NCI-H1417 treated with DMSO at 0.1 percent for 48 hours (cell line): ENCODE measurements at places on chromosomes 16 and 17.

GRCh38 chr17:56737421-56738161 lies 96.1 kb downstream of the C17orf67 start:
- DNase-seq: no peak

DNA sequence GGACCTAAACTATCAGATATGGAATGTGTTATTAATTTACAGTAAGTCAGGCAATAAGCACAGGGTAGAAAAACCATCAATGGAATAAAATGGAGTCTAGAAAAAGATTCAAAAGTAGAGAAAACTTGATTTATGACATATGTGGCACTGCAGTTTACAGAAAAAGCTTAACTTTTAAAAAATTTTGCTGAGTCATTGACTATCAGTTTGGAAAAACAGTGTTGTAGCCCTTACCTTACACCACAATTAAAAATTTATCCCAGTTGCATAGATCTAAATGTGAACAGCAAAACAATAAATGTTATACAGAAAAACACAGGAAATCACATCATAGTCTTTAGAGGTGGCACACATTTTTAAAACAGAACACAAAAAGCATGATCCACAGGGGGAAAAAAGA lies 108.5 kb downstream of the USP22 start:
- no peak for DNase-seq

GRCh38 chr17:81901167-81902022 lies 643 bp upstream of the NPB start:
- DNase-seq: no peak

GRCh38 chr16:58348986-58349385 lies 43.3 kb upstream of the GINS3 start:
- no peak for DNase-seq

GRCh38 chr17:29625037-29625750 lies 2.5 kb upstream of the CORO6 start:
- no peak for DNase-seq

DNA sequence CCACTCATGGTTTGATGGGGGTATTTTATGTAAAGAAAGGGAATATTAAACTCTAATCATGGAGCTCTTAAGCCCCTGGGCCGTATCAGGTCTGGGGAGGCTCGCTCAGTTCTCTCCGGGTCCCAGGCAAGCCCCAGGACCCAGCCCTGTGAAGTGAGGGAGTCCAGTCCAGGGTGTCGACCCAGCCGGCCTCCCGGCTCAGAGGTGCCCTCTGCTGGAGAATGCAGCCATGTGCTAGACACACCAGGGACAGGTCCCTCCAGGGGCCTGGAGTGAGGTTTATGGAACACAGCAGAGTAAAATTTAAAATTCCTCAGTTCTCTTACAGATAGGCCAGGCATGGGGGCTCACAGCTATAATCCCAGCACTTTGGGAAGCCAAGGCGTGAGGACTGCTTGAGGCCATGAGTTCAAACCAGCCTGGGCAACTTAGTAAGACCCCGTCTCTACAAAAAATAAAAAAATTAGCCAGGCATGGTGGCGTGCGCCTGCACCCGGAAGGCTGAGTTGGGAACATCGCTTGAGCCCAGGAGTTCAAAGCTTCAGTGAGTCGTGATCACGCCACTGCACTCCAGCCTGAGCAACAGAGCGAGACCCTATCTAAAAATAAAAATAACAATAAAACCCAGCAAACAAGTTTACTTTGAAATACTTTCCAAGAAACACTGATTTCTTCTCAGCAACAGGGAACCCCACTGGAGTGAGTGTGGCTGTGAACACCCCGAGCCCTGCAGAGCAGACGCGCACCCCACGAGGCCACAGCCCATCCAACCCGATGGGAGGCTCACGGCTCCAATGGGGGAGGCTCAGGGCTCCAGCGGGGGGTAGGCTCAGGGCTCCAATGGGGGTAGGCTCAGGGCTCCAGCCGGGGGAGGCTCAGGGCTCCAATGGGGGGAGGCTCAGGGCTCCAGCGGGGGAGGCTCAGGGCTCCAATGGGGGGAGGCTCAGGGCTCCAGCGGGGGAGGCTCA lies 72.2 kb downstream of the ZNF778 start:
- no peak for DNase-seq

DNA sequence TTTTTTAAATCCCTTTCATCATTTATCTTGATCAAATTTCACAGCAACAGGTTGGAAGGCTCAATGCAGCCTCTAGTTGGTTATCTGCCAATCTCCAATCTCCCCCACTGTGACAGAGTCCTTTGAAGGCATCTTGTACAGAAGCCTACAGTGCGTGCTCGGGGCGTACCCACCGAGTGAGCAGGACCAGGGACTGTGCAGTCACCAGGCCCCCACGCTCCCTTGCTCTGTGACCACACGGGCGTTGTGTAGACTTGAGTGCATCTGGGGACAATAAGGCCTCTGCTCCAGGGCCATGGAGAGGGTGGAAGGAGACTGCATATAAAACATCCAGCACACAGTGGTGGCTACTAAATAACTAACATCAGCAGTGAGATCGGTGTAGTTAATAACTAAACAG lies 63.4 kb downstream of the GTF3C1 start:
- DNase-seq: no peak

DNA sequence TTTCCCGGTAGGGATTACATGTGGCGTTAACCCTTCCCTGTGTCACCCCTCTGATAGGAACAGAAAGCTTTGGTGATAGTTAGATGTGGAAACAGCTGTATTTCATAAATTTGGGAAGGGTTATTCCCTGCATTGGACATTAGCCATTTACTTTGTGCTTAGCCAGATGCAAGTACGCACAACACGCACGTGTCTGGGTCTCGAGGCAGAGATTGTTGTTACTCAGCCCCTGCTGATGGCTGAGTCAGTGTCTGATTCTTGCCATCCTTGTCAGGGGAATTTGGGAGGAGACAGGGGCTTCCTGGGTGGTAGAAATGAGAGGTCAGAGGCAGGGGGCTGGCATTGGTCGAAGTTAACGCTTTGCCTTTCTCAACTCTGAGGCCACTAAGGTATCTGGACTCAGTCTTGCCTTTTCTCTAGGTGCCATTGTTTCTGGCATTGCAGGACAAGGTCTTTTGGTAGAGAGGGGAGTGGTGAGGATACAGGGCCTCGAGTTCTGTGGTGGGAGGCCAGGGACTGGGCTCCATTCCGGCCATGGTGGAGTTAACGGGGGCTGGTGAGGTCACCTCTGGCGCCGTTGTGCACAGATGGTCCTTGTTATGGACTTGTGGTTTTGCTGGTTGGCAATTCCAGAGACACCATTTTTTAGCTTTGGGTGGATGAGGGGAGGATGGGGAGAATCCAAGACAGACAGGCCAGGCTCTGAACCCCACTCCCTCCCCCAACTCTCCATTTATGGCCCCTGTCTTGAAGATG lies 8.2 kb downstream of the MMP2 start:
- DNase-seq: no peak
